ENCODE measurements at places on chromosomes 12 and 14. TPM values are rescaled to one million over a fixed set of nuclear protein-coding genes. Genes with fewer than 3 reads are reported as not detected.

DNA sequence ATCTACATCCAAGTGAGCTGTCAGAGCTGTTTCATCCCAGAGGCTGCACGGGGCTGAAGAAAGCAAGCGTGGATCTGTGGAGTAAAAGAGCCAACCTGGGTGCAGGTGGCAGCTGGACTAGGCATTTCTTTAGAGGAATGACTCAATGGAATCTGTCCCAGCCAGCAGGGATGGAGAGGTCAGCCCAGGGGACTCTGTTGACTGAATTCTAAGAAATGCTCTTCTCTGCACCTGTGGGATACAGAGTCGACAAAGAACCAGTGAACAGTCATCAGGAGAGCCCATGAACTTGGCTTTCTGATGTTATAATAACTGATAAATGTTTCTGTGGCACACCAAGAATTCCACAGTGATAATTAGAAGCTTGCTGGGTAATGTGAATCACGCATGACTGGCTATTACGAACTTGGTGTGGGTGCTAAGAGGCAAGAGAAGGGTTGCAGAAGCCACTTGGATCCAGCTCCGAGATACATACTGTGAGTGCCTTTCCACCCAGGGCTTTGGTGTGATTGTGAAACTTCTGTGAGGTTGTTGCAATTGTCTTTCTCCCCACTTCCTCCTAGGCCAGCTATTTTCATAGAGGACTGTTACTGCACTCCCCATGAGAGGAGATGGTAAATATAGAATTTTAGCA, 16.2 kb downstream of the PYGL start:
- H3K36me3 ChIP-seq: peaks cover 68% of the 10 kb centered on the region
- peak; percentile 49 for DNase-seq
- no peaks in the 10 kb centered on the region for H3K27me3 ChIP-seq

DNA sequence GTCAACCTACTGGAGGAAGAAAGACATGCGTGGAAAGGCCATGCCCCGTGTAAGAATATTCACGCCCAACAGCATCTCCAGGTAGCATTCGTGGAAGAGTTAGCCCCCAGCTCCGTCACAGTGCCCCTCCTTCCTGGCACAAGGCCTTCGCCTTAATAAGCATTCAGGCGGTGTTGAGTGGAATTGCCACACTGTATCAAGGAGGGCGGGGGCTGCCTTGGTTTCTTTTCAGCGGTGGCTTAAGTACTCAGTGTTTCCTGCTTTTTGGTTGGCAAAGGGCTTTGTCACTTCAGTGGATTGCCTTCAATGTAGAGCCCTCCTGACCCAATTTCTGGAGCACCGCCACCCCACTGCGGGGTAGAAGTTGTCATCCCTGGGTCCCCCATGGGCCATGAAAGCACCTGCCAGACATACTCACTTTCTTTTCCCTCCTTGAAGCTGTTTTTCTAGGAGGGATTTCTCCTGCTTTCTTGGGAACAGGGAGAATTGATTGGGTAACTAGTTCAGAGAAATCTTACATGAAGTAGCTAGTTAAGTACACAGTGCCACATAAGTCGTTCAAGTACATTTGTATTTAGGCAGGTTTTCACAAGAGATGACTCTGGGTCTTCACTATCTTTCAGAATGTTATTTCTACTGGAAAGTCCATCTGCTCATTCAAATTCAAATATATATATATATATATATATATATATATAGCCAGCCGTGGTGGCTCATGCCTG, 65.5 kb upstream of the STON2 start:
- H3K4me1 ChIP-seq: no peaks in the 10 kb centered on the region
- DNase-seq: no peak
- H3K4me3 ChIP-seq: no peak overlapping the region
- no peaks in the 10 kb centered on the region for H3K27me3 ChIP-seq
- peaks cover 8% of the 10 kb centered on the region for H3K36me3 ChIP-seq
- no peak overlapping the region for H3K27ac ChIP-seq

GRCh38 chr12:110543252-110543959, 39.7 kb downstream of the PPTC7 start:
- H3K27me3 ChIP-seq: no peaks in the 10 kb centered on the region
- peak; percentile 100 for DNase-seq
- peak overlapping the region; percentile 60 for H3K4me3 ChIP-seq
- peak overlapping the region; percentile 90 for H3K27ac ChIP-seq
- peaks cover 54% of the 10 kb centered on the region for H3K4me1 ChIP-seq

DNA sequence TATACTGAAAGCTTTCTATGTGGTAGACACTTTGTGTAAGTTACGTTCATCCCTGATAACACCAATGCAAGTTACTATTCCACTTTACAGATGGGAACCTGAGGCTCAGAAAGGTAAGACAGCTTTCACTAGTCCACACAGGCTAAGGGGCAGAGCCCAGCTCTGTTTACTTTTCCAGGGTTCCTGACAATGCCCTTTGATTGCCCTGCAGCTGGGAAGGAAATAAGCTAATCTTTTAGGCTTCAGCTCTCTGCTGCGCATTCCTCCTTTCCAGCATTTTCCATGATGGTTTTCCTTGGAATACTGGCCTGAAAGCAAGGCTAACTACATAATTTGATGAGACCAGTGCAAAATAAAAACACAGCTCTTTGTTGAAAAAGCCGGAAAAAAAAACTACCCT, 185.7 kb upstream of the BTG1 start:
- no peak for DNase-seq
- no peak overlapping the region for H3K4me3 ChIP-seq
- H3K27me3 ChIP-seq: no peaks in the 10 kb centered on the region
- no peaks in the 10 kb centered on the region for H3K36me3 ChIP-seq
- H3K4me1 ChIP-seq: no peaks in the 10 kb centered on the region

GRCh38 chr14:22282417-22282816, 306.6 kb downstream of the DAD1 start:
- H3K27me3 ChIP-seq: no peaks in the 10 kb centered on the region
- H3K27ac ChIP-seq: no peak overlapping the region
- H3K36me3 ChIP-seq: no peaks in the 10 kb centered on the region
- H3K4me3 ChIP-seq: no peak overlapping the region
- H3K4me1 ChIP-seq: peaks cover under 1% of the 10 kb centered on the region

- H3K27me3 ChIP-seq: no peaks in the 10 kb centered on the region
- DNase-seq: no peak
- H3K4me1 ChIP-seq: peaks cover 21% of the 10 kb centered on the region
- H3K4me3 ChIP-seq: no peak overlapping the region
- peaks cover 71% of the 10 kb centered on the region for H3K36me3 ChIP-seq
Observed at GRCh38 chr12:122474324-122474716, 26.4 kb downstream of the ZCCHC8 start.

- no peaks in the 10 kb centered on the region for H3K27me3 ChIP-seq
- no peak overlapping the region for H3K4me3 ChIP-seq
- peak; percentile 22 for DNase-seq
- H3K36me3 ChIP-seq: no peaks in the 10 kb centered on the region
- H3K27ac ChIP-seq: no peak overlapping the region
Observed at GRCh38 chr12:72888693-72889092, 616.5 kb downstream of the TRHDE start.

- H3K27ac ChIP-seq: no peak overlapping the region
- no peaks in the 10 kb centered on the region for H3K4me1 ChIP-seq
- no peaks in the 10 kb centered on the region for H3K36me3 ChIP-seq
- no peak for DNase-seq
- no peaks in the 10 kb centered on the region for H3K27me3 ChIP-seq
- no peak overlapping the region for H3K4me3 ChIP-seq
Observed at GRCh38 chr12:114903083-114903691, 219.2 kb upstream of the TBX3 start.

DNA sequence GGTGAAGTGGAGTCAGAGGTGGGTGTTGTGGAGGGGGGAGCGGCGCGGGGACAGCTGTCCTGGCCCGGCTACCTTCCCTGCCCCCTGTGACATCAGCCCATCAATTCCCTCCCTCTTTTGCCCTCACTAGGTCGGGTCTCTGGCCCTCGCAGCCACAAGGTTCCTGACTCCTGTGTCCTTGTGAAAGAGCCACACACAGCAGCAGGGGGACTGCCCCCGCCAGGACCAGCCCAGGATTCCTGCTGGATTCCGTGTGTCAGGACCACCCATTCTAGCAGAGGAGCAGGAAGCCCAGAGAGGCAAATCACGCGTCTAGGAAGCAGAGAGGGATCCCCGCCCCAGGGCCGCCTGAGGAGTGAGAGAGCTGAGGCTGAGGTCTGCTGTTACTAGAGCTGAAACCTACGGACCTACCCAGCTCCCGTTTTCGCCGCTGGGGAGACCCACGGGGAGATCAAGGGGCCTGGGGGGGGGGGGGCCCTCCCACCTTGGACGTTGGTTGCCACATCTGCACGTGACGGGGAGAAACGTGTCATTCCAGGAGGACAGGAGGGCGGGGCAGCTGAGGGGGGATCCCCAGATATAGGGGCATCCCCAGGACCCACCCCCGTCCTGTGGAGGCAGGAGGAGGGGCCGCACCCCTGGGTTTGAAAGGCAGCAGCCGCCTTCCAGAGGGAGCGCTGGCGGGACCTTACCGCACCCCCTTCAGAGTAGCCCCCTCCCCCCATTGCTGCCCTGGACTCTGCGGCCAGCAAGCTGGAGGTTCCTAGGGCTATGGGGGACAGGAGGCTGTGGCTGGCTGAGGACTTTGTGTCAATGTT, 12.5 kb upstream of the INF2 start:
- no peak overlapping the region for H3K27ac ChIP-seq
- no peak for DNase-seq
- H3K4me1 ChIP-seq: peaks cover 21% of the 10 kb centered on the region
- H3K4me3 ChIP-seq: no peak overlapping the region
- H3K36me3 ChIP-seq: peaks cover under 1% of the 10 kb centered on the region
- no peaks in the 10 kb centered on the region for H3K27me3 ChIP-seq

GRCh38 chr12:1510056-1510812, 84.1 kb downstream of the FBXL14 start:
- H3K36me3 ChIP-seq: no peaks in the 10 kb centered on the region
- H3K27ac ChIP-seq: no peak overlapping the region
- no peak for DNase-seq
- H3K4me1 ChIP-seq: no peaks in the 10 kb centered on the region

GRCh38 chr12:85072826-85073225, 36.7 kb downstream of the LRRIQ1 start:
- H3K27ac ChIP-seq: no peak overlapping the region
- no peaks in the 10 kb centered on the region for H3K27me3 ChIP-seq
- no peak overlapping the region for H3K4me3 ChIP-seq
- DNase-seq: no peak
- no peaks in the 10 kb centered on the region for H3K36me3 ChIP-seq

GRCh38 chr12:57756406-57757341, 1.8 kb downstream of the MARCHF9 start:
- H3K27me3 ChIP-seq: no peaks in the 10 kb centered on the region
- peak overlapping the region; percentile 73 for H3K4me3 ChIP-seq
- H3K36me3 ChIP-seq: peaks cover 17% of the 10 kb centered on the region

DNA sequence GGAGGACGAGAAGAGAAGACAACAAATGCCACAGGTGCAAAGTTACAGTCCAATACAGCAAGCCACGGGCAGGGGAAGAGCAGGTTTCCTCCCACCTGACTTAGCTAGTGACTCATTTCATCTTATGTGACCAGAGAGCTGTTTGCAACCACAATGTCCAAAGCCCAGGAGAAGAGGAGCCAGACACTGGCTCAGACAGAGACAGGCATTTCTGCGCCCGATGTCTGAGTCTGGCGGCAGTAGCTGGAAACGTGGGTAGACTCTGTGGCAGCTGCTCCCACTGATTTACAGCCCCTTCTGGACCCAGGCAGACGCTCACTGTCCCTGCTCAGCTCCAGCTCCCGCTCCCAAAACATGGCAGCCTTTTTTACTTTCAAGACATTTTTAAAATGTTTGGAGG, 60.0 kb downstream of the CHGA start:
- no peak for DNase-seq
- no peaks in the 10 kb centered on the region for H3K27me3 ChIP-seq
- H3K27ac ChIP-seq: no peak overlapping the region
- peaks cover 42% of the 10 kb centered on the region for H3K36me3 ChIP-seq
- H3K4me1 ChIP-seq: peaks cover 18% of the 10 kb centered on the region
- no peak overlapping the region for H3K4me3 ChIP-seq

- H3K4me3 ChIP-seq: no peak overlapping the region
Observed at GRCh38 chr14:56268039-56268438, 149.8 kb downstream of the PELI2 start.

DNA sequence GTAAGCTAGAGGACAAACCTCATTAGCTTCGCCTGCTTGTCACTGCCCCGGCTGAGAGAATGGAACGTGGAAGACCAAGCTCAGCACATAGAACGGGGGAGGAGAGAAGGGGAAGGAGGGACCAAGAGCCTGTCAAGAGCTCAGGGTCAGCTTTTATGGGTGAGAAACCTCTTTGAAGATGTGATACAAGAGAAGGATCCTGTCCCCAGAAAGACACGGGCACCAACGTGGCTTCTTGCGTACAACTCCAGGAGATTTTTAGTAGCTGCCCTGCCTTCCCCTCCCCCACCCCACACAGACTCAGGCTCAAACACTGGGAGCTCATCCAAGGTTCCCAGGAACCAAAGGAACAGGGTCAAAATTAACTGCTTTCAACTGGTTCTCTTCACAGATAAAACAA, 34.7 kb downstream of the APPL2 start:
- no peaks in the 10 kb centered on the region for H3K27me3 ChIP-seq
- DNase-seq: no peak
- no peaks in the 10 kb centered on the region for H3K4me1 ChIP-seq
- no peak overlapping the region for H3K27ac ChIP-seq

DNA sequence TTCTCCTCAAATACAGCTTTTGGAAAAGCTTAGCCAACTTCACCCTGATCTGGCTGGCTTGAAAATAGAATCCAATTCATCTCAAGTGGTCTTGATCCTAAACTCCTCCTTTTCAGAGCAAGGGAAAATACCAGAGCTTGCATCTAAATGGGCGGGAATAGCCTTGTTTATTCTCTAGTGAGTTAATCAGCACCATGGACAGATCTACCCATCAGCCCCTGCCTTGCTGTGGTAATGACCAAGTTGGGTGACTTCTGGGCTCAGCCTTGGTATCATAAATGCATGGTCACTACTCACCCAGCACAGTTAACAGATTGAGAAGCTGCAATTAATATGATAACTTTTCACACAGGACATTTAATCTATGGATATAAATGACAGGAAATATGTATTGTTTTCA, 196.6 kb downstream of the GLT1D1 start:
- no peaks in the 10 kb centered on the region for H3K4me1 ChIP-seq
- DNase-seq: peak; percentile 3
- H3K27ac ChIP-seq: no peak overlapping the region
- H3K27me3 ChIP-seq: no peaks in the 10 kb centered on the region
- H3K4me3 ChIP-seq: no peak overlapping the region

- no peak overlapping the region for H3K27ac ChIP-seq
- no peaks in the 10 kb centered on the region for H3K4me1 ChIP-seq
- H3K4me3 ChIP-seq: no peak overlapping the region
- no peaks in the 10 kb centered on the region for H3K27me3 ChIP-seq
- H3K36me3 ChIP-seq: no peaks in the 10 kb centered on the region
- DNase-seq: no peak
Observed at GRCh38 chr12:79991586-79991985, 56.7 kb upstream of the PPP1R12A start.

GRCh38 chr14:23559010-23559925, 3.2 kb downstream of the THTPA start:
- peak overlapping the region; percentile 43 for H3K27ac ChIP-seq
- H3K36me3 ChIP-seq: peaks cover 49% of the 10 kb centered on the region
- peak; percentile 56 for DNase-seq
- no peaks in the 10 kb centered on the region for H3K27me3 ChIP-seq
- H3K4me3 ChIP-seq: no peak overlapping the region

Gene NAV3
- 7.1 TPM for total RNA-seq

Gene TBX3
- 6.6 TPM for total RNA-seq

Gene CPNE6
- total RNA-seq: not detected

Gene RALGAPA1
- 52.3 TPM for total RNA-seq

Gene PLCZ1
- total RNA-seq: not detected

Gene RTL1
- total RNA-seq: not detected

Gene FGF23
- total RNA-seq: not detected

Gene CBLN3
- 2.4 TPM for total RNA-seq

Gene PRKD1
- total RNA-seq: 7.9 TPM

Gene TRHDE
- not detected for total RNA-seq

Data from MCF 10A (cell line).